Activated gamma-delta T cell treated with anti-CD3 and anti-CD28 coated beads, Interleukin-2, amount 50 U/mL, for 16 hours (primary cell): ENCODE measurements at places on chromosomes 13 and 19.
A peak's percentile ranks its signal among the peaks of the same experiment; 100 is the strongest.

GRCh38 chr13:34161931-34162543, 344.1 kb downstream of the RFC3 start:
- no peak for DNase-seq

- peak; percentile 7 for DNase-seq
Observed at GRCh38 chr13:91313103-91313502, 34.4 kb upstream of the MIR17HG start.

- no peak for DNase-seq
Observed at GRCh38 chr13:97337985-97338499, 95.9 kb upstream of the RAP2A start.

DNA sequence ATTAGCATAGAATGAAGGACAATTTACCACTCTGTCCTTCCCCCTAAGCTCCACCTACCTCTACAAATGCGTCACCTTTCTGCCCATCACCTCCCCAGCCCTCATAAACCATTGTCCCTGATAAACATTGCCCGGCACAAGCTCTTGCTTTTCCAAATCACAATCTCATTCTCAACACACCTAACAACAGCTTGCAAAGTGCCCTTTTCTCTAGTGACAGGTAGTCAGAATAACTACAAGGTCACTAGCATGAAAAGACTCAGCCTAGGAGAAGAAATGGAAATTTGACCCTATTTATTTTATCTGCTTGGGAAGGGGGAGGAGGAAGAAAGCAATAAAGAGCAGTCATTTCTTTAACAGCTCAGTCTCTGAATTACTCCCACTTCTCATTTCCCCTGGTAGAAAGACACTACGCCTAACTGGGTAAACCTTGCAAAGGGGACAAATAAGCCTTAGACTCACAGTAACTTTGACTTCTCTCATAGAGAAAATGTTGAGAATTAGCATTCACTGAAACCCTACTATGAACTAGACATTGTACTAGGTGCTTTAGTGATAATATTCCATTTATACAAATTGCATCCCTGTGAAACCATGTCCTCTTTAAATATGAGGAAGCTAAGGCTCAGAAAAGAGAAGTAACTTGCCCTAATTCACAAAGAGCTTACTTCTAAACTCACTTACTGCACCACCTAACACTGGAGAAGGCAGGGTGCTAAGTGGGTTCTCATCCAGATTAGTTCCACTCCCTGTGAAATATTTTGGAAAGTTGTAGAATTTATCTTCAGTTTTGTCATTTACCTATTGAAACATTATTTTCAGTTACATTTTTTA, 116.2 kb upstream of the FNDC3A start:
- DNase-seq: no peak

DNA sequence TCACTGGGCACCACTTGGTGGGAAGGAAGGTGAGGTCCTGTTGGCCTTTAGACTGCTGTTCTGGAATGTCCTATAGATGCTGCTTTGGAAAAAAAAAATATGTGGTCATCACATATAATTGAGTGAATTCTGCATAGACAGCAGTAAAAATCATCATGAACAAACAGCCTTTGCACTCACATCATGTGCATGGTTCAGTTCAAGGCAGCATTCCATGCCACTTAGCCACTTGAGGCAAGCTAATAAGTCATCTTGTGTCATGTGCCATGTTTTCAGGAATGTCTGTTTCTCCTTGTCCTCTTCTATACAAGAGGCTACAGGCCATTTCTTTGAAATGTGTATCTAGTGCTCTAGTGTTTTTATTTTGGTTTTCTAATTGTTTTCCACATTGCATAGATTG, 43.9 kb upstream of the TSC22D1 start:
- DNase-seq: no peak

GRCh38 chr13:25112695-25113255, 16.8 kb downstream of the PABPC3 start:
- DNase-seq: no peak

GRCh38 chr13:109862627-109863026, 76.2 kb upstream of the IRS2 start:
- DNase-seq: no peak

DNA sequence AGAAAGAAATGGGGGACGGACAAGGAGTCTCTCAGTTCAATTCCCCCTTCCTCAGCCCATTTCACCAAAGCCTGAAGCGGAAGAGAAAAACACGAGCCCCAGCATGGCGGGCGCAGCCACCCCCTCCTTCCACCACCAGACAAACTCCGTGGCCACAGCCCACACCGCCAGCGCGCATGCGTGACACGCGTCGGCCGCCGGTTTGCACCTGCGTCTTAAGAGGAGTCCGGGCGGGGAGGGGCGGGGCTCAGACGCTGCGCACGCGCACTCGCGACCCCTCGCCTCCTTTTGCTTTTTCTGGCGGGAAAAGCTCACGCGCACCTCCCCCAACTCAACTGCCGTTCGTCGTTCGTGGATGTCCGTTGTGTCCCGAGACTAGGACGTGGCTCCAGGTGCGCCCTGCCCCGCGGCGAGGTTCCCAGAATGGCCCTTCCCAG, at the start of gene KASH5:
Gene KASH5 (plus strand): TSS at position 314 of the 437 bp plus-strand sequence. CDS start 2,635 bp downstream, outside the sequence.
- DNase-seq: peak; percentile 72

GRCh38 chr19:50959731-50960500, 7.1 kb upstream of the KLK5 start:
- no peak for DNase-seq

DNA sequence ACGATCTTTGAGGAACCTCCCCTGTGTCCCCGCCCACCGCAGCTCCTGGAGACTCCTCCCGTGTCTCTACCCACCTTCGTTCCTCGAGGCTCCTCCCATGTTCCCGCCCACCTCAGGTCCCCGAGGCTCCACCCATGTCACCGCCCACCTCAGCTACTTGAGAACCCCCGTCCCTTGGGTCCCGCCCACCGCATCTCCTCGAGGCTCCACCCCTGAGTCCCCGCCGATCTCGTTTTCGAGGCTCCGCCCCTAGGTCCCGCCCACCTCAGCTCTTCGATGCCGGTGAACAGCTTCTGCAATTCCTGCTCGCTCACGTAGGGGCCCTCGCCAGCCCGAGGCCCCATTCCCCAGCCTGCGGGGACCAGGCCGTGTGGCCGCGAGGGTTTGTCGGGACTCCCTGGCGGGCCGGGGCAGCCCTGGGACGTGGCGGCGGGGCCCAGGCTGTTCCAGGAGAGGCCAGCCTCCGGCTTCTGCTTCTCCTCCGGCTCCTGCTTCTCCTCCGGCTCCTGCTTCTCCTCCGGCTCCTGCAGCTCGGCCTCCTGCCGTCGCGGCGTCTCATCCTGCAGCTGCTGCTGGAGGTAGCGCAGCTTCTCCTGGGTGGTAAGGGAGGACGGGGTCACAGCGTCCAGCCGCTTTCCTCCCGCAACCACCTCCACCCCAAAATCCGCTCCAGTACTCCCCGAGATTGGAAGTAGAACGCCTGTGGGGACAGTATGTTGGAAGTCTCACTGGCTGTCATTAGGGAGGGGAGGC, 16.7 kb downstream of the TSKS start:
- no peak for DNase-seq

- no peak for DNase-seq
Observed at GRCh38 chr13:112845511-112846144, 123.4 kb upstream of the MCF2L start.

DNA sequence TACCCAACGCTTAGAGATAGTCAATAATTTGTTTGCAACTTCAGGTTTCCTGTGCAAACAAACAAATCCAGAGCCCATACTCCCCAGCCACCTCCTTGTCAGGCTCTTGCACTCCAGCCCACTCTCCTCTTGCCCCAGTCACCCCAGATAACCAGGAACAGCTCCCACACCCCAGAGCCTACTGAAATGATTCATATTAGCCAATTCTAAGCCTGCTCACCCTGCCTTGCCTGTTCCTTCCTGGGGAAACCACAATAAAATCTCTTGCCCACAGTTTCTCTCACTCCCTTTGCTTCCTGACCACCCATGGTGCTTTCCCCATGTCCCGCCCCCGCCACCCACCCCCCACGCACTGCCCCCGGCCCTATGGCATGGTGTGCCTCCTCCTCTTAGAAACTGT, 3.8 kb upstream of the ACTL9 start:
- DNase-seq: peak; percentile 23

- no peak for DNase-seq
Observed at GRCh38 chr13:60328073-60328472, 68.9 kb upstream of the TDRD3 start.

DNA sequence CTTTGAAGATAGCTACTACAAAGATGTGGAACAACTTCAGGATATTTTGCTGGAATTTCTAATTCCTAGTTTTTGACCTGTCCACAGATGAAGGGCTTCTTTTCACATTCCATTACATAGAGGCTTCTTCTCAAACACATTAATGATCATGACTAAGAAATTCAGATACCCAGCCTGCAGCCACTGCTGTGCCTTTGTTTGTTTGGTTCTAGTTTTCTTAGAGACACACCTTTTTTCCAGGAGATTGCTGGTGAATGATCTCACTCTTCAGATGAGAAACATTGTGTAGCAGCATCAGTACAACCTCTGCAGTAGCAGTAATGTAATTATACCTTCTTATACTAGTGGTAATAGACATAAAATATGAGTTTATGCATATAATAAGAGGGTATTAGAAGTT, 5.0 kb downstream of the TDRD3 start:
- DNase-seq: no peak

DNA sequence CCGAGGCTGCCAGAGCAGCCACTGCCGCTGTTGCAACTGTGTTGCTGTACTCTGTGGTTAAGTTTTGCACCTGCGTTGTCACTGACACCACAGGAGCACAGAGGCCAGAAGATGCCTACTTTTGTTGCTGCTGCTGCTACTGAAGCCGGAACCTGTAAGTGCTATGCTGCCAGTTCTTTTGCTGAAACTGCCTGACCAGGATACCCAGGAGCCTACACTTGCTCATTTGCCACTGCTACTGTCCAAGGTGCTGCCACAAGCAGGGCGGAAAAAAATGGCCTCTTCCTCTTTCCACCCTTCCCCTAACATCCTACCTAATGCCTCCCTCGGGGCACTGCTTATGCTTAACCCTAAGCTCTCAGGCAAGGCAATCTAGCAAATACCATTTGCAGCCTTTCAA, 29.0 kb upstream of the NBEA start:
- no peak for DNase-seq

GRCh38 chr19:6730153-6730804, 7.1 kb downstream of the GPR108 start:
- no peak for DNase-seq

DNA sequence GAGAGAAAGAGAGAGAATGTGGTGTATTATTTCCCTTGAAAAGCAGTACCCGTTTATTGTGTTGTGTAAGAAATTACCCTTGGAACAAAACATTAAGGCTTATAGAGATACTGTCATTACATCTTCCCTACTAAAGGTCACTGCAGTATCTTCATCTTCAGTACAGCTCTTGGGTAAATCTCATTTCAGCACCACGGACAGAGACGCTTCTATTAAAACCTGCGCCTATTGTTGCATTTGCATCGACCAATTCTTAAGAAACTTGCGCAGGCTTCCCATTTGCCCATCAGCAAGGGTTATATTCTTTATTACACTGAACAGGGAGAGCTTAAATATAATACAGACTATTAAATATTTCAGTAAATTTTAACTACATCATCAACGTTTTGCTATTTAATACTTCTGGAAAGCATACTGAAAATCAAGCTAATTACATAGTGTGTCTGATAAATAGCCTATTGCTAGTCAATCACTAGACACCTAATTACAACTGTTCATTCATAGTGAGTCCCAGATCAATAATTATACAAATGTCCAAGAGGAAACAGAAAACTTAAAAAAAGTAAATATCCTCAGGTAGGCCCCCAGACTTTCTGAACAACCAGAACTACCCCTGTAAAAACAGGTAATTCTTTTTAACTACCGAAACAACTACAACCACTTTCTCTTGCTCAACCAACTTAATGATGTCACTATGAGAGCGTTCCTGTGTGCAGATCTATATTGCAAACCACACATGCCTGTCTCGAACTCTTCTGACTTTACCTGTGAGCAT, 350.6 kb downstream of the LIG4 start:
- DNase-seq: no peak

- DNase-seq: no peak
Observed at GRCh38 chr13:49784886-49785570, 7.5 kb downstream of the KPNA3 start.

DNA sequence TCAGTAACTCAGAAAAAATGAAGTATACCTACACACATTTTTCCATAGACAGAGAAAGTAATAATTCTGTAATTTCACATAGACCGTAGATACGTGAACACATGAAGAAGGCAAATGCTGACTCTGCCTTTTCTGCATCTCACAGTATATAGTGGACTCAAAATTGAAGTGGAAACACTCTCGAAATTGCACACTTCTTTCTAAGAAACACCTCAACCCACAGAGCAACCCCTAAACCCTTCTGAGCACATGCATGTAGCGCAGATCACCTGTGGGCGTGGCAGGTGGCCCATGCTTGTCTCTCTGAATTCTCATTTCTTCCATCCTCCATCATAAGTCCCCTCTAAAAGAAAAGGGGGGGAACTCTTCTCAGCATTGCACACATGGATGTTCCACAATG, 34.7 kb downstream of the COL4A1 start:
- no peak for DNase-seq

GRCh38 chr13:51541809-51542258, 42.4 kb upstream of the WDFY2 start:
- DNase-seq: no peak

DNA sequence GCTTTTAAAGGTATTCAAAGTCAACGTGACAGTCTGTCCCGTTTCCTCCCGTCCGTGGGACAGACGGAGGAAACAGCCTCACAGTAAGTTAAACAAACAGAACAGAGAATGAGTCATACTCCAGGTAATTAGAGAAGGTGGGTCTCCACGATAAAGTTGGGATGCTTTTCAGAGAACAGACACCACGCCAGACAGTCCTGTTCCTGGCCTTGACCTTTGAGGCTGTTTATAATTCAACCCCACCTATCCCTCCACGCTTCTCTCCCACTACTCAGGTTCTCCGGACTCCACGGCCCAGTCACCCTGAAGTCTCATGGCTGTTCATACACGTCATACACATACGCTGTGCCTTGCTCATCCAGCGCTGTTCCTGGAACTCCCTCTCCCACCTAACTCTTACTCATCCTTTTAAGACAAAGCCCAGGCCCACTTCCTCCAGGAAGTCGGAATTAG, 42.5 kb downstream of the ARHGEF18 start:
- DNase-seq: no peak

- DNase-seq: no peak
Observed at GRCh38 chr13:41915081-41915480, 45.8 kb downstream of the VWA8 start.

GRCh38 chr19:50537769-50538230, 24.1 kb upstream of the ASPDH start:
- peak; percentile 38 for DNase-seq

GRCh38 chr13:36432106-36432544, at the start of gene CCNA1:
CCNA1 (plus strand) TSS chr13:36432495; CDS start chr13:36433057, 562 bp downstream.
- no peak for DNase-seq

GRCh38 chr19:12979974-12980373, 10.6 kb downstream of the DAND5 start:
- DNase-seq: no peak

- DNase-seq: no peak
Observed at GRCh38 chr19:35037716-35038622, 3.6 kb upstream of the HPN start.

- DNase-seq: no peak
Observed at GRCh38 chr19:34573226-34573864, 91.8 kb downstream of the WTIP start.

GRCh38 chr13:36528105-36528504, 95.8 kb downstream of the CCNA1 start:
- no peak for DNase-seq

- peak; percentile 85 for DNase-seq
Observed at GRCh38 chr19:20167020-20167644, at the start of gene ZNF486. ZNF486 (plus strand) TSS chr19:20167214; CDS start chr19:20167331, 117 bp downstream.
